ENCODE measurements at places on chromosomes 11 and 22. TPM values are rescaled to one million over a fixed set of nuclear protein-coding genes. Genes with fewer than 3 reads are reported as not detected.

DNA sequence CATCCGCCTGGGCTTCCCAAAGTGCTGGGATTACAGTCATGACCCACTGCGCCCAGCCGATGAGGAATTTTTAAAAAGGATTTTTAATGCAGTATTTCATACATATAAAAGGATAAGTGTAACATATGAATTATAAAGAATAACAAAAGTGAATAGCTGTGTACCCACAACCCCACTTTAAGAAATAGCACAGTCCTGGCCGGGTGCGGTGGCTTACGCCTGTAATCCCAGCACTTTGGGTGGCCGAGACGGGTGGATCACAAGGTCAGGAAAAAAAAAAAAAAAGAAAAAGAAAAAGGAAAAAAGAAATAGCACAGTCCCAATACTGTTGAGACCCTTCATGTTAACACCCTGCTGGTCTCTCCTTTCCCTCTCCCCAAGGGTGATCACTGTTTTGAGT is 54.3 kb upstream of the CABP7 start:
- no peak overlapping the region for H3K4me3 ChIP-seq
- peaks cover 68% of the 10 kb centered on the region for H3K36me3 ChIP-seq
- no peak for DNase-seq
- no peaks in the 10 kb centered on the region for H3K27me3 ChIP-seq
- H3K4me1 ChIP-seq: no peaks in the 10 kb centered on the region

DNA sequence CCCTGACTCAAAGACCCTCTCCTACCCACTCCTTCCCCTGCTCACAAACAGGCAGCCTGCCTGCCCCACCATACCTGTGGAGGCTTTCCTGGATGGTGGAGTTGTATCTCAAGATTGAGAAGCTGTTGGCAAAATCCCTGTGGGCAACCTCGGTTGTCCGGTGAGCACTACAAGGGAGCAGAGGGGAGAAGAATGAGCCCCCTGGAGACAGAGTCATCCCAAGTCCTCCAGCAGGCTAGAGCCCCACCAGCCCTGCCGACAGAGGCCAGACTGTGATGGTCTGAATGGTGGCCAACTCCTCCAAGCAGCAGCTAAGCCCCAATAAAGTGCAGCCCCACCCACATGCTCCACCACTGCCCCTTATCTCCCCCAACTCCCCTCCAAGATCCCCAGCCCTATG is 17.5 kb downstream of the TMPRSS13 start:
- no peaks in the 10 kb centered on the region for H3K36me3 ChIP-seq
- H3K27ac ChIP-seq: no peak overlapping the region
- no peaks in the 10 kb centered on the region for H3K27me3 ChIP-seq
- peaks cover 77% of the 10 kb centered on the region for H3K4me1 ChIP-seq
- DNase-seq: no peak
- no peak overlapping the region for H3K4me3 ChIP-seq

- H3K4me1 ChIP-seq: no peaks in the 10 kb centered on the region
- no peak for DNase-seq
- H3K27me3 ChIP-seq: no peaks in the 10 kb centered on the region
- no peak overlapping the region for H3K4me3 ChIP-seq
- H3K27ac ChIP-seq: no peak overlapping the region
These were observed 745.9 kb upstream of the CCDC179 start for GRCh38 chr11:23606191-23606590.

OR51I1 gene
- not detected for polyA plus RNA-seq

- peaks cover 27% of the 10 kb centered on the region for H3K36me3 ChIP-seq
- H3K27me3 ChIP-seq: no peaks in the 10 kb centered on the region
- peak overlapping the region; percentile 99 for H3K4me3 ChIP-seq
- DNase-seq: no peak
These were observed 2.0 kb downstream of the NUP98 start for GRCh38 chr11:3795131-3796001.

MS4A3 gene
- 0.24 TPM for polyA plus RNA-seq

GPHA2 gene
- polyA plus RNA-seq: 0.24 TPM

DNA sequence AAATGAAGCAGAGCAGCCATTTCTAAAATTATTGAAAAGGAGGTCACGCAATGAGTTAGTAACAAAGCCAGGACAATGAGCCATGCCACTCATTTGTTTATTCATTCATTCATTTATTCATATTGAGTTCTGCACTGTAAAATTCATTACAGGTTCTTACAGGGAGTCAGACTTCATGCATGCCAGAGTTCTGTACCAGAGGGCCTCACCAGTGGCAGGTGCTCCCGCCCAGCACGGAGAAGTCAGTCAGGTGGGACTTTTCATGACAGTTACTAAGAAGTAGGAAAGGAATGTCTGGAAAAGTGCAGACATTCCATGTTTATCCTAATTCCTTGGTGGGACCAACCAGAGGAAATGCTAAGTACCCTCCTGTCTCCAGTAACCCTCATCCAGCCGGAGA is 217.5 kb upstream of the BLID start:
- H3K4me3 ChIP-seq: no peak overlapping the region
- no peaks in the 10 kb centered on the region for H3K36me3 ChIP-seq
- H3K27me3 ChIP-seq: no peaks in the 10 kb centered on the region

DNA sequence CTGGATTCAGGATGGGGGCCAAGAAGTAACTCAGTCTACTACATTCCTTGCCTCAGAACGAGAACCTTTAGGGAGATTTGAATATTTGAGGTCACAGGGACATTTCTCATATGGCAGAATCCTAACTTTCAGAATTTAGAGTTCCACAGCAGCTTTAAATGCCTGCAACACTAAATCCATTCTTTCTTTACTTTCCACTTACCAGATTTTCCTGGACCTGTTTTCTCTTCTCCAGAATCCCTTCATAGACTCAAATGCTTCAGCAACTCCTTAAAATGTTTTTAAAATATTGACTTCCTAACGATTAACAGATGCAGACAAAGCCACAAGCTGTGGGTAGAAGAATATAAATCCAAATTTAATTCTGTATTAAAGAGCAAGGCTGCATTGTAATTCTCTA is 63.1 kb downstream of the PRSS23 start:
- H3K4me1 ChIP-seq: no peaks in the 10 kb centered on the region
- DNase-seq: no peak
- H3K27me3 ChIP-seq: no peaks in the 10 kb centered on the region
- no peaks in the 10 kb centered on the region for H3K36me3 ChIP-seq

XRRA1 gene
- 17.3 TPM for polyA plus RNA-seq

- no peak overlapping the region for H3K27ac ChIP-seq
- H3K4me1 ChIP-seq: no peaks in the 10 kb centered on the region
- no peak for DNase-seq
- no peaks in the 10 kb centered on the region for H3K36me3 ChIP-seq
These were observed 7.5 kb downstream of the ROBO4 start for GRCh38 chr11:124890151-124890550.

DNA sequence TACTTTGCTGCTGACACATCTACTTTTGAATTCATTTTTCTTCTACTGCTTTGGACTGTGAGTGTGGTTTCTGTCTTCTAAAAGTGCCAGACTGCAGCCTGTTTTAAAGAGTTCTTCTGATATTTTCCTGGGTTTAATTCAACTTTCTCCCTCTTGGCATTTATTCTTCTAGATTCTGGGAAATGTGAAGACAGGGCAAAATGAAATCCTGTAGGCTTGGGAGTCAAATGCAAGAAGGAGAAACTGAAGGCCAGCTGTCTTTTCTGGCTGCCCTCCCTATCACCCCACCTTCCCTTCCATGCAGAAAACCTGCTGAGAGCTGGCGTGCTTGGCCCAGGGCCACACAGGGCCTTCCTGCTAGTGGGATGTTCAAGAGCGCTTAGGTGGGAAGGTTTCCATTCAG is 7.6 kb downstream of the ZNF70 start:
- peaks cover 31% of the 10 kb centered on the region for H3K36me3 ChIP-seq
- no peak for DNase-seq
- no peak overlapping the region for H3K4me3 ChIP-seq

DNA sequence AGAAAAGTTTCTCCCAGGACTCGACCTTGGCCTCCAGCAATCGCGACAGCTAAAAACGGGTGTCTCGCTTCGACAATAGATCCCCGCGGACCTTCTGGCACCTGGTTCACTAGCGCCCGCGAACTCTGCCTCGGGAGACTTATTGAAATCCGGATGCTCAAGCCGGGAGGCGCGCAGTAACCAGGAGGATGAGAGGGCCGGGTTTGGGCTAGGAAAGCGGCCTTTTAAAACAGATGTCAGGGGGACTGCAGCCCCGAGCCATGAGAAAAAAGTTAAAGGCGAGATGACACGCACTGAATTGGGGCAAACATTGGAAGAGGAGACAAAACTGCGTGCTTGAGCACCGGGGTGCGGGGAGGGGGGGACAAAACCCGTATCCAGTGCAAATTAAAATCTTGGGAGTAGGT is 637 bp upstream of the ZBTB16 start:
- DNase-seq: no peak
- H3K27me3 ChIP-seq: peaks cover 61% of the 10 kb centered on the region
- H3K27ac ChIP-seq: no peak overlapping the region

GAL gene
- 31.8 TPM for polyA plus RNA-seq

EFCAB6 gene
- 1.5 TPM for polyA plus RNA-seq

DNA sequence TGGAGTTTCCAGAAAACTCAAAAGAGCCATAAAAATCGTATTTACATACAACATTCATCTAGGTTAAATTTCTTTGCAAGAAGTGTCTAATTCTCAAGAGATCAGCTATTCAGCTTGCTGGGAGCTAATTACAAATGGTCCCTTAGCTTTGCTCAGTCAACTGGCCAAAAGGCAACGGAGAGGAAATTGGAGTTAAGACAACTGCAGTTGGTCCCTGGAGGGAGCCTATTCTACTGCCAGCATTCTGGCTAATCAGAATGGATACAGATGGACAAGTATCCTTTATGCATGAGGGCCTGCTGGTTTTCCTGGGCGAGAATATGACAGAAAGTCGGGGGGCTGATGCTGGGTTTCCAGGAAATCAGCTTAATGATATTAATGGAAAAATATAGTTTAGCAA is 45.5 kb downstream of the KCNJ1 start:
- H3K4me1 ChIP-seq: no peaks in the 10 kb centered on the region
- no peak overlapping the region for H3K4me3 ChIP-seq
- peaks cover 38% of the 10 kb centered on the region for H3K27me3 ChIP-seq
- no peaks in the 10 kb centered on the region for H3K36me3 ChIP-seq
- no peak for DNase-seq

- H3K4me1 ChIP-seq: peaks cover 87% of the 10 kb centered on the region
- H3K27ac ChIP-seq: peak overlapping the region; percentile 88
- DNase-seq: peak; percentile 98
- H3K27me3 ChIP-seq: peaks cover 3% of the 10 kb centered on the region
- H3K4me3 ChIP-seq: no peak overlapping the region
These were observed 13.1 kb downstream of the USP2 start for GRCh38 chr11:119368121-119369034.

GRCh38 chr11:73283276-73284000 is 11.3 kb downstream of the P2RY6 start:
- H3K27me3 ChIP-seq: no peaks in the 10 kb centered on the region
- H3K27ac ChIP-seq: peak overlapping the region; percentile 30
- peaks cover 56% of the 10 kb centered on the region for H3K4me1 ChIP-seq
- DNase-seq: peak; percentile 65
- no peaks in the 10 kb centered on the region for H3K36me3 ChIP-seq

- H3K27ac ChIP-seq: no peak overlapping the region
- no peak overlapping the region for H3K4me3 ChIP-seq
- DNase-seq: no peak
- H3K36me3 ChIP-seq: no peaks in the 10 kb centered on the region
- H3K27me3 ChIP-seq: no peaks in the 10 kb centered on the region
These were observed 491.2 kb upstream of the LRRC4C start for GRCh38 chr11:41950470-41951143.

- peak overlapping the region; percentile 68 for H3K27ac ChIP-seq
- no peak for DNase-seq
- peaks cover 22% of the 10 kb centered on the region for H3K4me1 ChIP-seq
- H3K36me3 ChIP-seq: no peaks in the 10 kb centered on the region
- no peaks in the 10 kb centered on the region for H3K27me3 ChIP-seq
These were observed 72.7 kb upstream of the TSPAN18 start for GRCh38 chr11:44654057-44654456.

SCN3B gene
- polyA plus RNA-seq: 9.5 TPM

OR51B2 gene
- not detected for polyA plus RNA-seq

GRCh38 chr11:122340607-122341290 is 224.7 kb upstream of the BLID start:
- no peaks in the 10 kb centered on the region for H3K36me3 ChIP-seq
- DNase-seq: no peak
- no peak overlapping the region for H3K4me3 ChIP-seq
- no peaks in the 10 kb centered on the region for H3K27me3 ChIP-seq

DNA sequence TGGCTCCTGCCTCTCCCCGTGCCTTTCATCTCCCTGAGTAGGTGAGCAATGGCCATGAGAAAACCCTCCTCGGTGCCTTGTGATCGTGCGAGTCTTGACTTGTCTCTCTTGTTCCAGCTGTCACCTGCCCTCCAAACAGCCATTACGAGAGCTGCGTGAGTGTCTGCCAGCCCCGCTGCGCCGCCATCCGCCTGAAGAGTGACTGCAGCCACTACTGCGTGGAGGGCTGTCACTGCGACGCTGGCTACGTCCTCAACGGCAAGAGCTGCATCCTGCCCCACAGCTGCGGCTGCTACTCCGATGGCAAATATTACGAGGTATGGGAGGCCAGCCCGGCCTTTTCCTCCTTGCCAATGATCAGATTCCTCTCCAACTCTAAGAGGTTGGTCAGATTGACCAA is 51.7 kb downstream of the TECTA start:
- H3K27me3 ChIP-seq: peaks cover 2% of the 10 kb centered on the region
- no peaks in the 10 kb centered on the region for H3K36me3 ChIP-seq
- DNase-seq: no peak
- no peak overlapping the region for H3K4me3 ChIP-seq
- peaks cover 9% of the 10 kb centered on the region for H3K4me1 ChIP-seq
- H3K27ac ChIP-seq: no peak overlapping the region

ATP5MG gene
- 285 TPM for polyA plus RNA-seq

DNA sequence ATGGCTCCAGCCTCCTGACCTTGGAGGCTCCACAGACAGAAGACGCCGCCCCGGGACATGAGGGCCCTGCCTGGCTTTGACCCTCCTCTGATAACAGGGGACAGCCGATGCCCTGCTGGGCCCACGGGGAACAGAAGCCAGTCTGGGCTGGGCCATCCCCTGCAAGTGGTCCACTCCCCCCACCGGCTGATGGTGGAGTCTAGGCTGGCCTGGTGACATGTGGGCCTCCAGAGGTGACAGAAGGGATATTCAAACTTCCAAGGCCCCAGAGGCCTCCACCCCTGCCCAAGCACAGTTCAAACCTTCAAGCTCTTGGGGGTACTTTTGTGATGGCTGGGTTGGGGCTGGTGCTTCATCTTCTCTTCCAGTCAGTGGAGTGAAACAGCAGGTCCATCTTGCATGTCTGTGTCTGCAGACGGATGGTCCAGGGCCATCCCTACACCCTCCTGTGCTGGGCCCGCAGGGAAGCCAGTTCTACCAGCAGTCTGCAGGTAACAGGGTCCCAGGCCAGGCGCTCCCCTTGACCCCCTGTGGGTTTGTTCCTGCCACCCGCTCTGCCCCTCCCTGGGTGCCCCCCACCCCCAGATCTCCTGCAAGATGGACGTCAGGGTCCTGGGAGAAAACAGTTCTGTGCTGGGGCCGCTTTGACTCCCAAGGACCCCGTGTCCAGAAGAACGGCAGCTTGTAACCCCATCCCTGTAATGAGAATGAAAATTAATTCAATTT is 929.9 kb downstream of the BRD1 start:
- no peaks in the 10 kb centered on the region for H3K4me1 ChIP-seq
- no peak for DNase-seq
- H3K27ac ChIP-seq: no peak overlapping the region
- no peaks in the 10 kb centered on the region for H3K27me3 ChIP-seq
- H3K4me3 ChIP-seq: no peak overlapping the region
- H3K36me3 ChIP-seq: no peaks in the 10 kb centered on the region

Measured in large intestine (tissue), 12 donors.